ENCODE measurements at places on chromosomes 1 and 21.

DNA sequence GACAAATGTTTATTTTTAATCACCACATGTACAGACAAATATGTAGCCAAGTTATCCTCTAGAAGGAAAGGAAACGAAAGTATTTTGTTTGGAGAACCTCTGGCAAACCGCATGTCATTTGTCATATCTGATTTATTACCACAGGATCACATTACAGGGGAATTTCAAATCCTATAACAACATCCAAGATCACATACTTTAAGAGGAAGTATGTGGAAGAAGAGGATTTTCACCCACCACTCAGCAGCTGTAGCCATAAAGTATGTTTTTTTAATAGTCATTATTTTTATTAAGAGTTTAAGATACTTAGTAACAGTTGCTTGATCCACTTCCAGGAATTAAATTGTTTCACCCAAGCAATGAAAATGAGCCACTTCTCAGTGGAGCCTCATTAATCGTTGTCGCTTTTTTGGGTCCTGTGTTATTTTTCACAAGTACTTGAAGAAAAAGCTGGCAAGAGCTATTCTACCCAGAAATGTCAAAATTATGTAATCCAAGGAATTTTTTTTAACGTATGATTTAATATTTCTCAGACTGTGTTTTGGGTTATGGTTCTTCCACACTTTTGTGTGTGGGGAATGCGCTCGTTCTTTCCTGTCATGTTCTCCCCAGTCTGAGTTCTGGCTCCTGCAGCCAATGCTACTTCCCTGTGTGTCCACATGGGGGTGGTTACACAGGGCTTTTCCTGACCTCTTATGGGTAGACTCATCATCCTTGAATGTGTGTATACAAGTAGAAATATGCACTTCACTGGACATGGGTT, 6.9 kb downstream of the SERTAD4 start:
- no peak for DNase-seq

DNA sequence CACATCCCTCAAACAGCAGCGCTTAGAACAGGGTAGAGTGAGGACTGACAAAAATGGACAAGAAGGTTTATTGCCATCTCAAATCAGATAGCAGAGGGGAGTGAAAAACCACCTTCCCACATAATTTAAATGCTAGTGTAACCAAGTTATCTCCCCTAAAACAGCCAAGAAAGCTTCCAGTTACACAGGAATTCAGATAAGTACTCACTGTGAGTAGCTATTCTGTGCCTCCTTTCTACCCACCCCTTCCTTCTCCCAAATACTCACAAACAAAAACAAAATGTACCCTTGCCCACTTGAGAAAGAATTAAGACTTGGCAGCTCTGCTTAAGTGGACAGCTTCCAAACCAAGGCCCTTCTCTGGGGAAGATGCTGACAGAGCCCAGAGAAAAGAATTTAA, 9.1 kb downstream of the OTUD7B start:
- no peak for DNase-seq

DNA sequence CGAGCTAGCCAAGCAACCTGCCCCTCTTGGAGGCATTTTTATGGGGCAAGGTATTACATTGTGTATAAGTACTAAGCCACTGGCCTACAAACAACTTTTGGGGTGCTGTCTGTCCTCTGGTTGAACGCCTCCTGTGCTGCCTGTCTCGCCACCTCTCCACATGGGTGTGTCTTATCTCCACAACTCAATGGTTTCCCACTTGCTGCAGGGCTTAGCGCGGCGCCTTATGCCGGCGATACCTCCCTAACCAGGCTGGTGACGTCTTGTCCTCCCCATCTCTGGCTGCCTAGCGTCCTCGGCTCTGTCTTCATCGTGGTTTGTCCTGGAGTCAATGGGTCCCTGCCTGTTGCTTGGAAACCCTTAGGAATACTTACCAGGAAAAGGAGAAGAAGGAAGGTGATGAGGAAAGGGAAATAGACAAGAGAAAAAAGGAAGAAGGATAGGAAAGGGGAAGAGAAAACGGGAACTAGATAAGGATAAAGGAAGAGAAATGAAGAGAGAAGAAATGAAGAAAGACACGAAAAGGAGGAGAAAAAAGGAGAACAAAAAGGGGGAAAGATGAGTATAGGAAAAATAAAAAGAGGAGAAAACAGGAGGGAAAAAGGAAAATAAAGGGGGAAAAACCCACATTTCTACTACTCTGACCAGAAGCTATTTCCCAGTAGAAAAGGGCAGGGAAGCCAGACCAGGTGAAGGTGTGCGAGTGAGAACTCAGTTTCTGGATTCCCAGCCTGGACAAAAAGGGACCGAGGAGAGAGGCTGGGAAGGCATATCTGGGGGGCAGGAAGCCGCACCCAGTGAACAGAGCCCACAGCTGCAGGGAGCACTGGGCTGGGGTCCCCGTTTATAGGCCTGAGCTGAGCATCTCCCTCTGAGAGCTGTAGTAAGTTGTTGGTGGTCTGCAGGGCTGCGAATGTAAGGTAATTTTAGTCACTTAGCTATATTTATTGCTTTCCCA, 86.2 kb downstream of the CLIC6 start:
- no peak for DNase-seq

DNA sequence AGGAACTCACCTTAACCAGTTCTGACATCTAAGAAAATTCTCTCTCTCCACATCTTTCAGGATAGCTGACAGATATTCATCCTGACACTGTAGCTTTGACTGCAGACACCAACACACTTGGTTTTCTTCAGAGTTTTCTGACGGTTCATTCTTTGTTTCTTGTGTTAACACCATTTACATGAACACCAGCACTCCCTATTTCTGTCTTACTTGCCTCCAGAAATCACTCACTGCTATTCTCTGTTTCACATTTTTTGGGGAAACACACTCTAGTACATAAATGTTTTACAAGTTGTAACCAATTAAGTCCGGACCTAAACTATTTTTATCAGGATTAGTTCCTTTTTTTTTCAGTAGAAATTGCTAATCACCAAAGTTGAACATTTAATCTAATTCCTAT, 15.4 kb downstream of the FLVCR1 start:
- no peak for DNase-seq

GRCh38 chr1:213331631-213332175, 280.7 kb downstream of the RPS6KC1 start:
- no peak for DNase-seq

DNA sequence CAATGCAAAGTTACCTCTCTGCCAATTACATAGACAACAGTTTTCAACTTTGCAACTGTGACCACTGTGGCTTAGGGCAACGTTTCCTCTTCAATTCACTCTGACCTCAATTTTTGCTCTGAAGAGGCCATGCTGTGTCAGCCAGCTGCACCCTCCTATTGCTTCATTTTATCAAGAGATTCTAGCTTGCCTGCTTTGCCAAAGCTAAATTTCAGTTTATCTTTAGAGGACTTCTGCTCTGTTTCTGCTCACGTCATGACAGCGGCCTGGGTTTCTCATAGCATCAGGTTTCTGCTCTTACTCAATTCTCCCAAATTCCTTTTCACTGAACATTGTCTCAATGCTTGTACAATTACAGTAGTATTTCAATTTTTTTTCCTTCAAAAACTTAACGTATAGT, 154.6 kb downstream of the PLA2G4A start:
- DNase-seq: no peak

DNA sequence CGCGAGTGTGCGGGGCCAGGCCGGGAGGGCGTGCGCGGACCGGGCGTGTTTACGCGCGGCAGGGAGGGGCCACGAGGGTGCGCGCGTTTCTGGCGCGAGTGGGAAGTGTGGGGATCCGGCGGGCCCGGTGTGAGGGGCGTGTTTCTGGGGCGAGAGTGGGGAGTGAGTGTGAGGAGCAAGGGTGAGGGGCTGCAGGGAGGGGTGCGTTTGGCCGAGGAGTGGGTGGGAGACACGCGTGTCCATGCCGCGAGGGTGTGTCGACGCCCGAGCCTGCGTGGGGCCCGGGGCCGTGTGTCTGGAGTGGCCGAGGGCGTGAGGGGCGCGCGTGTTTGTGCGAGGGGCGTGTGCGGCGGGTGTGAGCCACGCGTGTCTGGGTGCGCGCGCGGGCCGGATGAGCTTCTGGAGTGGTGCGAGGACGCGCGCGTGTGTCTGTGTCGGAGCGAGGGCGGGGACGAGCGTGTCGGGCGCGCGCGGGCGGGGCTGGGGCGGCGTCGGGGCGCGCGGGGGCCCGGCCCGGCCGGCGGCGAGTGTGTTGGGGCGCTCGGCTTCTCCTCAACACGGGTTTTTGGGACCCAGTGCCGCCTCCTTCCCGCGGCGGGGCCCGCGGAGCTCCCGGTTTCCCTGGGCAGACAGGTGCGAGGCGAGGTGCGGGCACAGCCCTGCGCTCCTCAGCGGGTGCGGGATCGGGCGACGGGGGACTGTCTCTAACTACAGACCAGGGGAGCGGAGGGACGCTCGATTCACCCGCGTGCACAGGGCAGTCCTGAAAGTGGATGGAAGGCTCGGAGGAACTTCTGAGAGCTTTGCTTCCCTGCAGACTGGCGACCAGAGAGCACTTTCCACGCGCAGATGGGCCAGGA, 65.8 kb upstream of the VAMP3 start:
- peak; percentile 32 for DNase-seq

DNA sequence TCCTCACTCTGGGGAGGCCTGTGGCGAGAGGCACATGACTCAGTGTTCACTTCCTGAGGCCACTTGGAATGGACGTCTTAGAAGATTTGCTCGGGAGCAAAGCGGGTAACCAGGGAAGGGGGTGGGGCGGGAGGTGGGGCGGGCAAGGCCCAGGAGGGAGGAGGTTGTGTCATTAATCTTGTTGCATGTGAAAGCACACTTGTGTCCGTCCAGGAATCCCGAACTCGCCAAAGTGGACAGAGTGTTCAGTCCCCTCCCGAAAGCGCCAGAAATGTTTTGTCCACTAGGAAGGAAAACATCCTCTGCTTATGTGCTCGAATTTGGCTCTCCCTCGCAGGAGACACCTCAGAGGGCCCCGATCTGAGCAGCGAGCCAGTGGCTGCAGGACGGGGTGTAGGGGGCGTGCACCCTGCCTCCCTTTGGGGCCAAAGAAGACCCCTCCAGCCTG, 84.2 kb downstream of the SPSB1 start:
- DNase-seq: no peak

- no peak for DNase-seq
These were observed 12.3 kb upstream of the SDC3 start for GRCh38 chr1:30920827-30921226.

DNA sequence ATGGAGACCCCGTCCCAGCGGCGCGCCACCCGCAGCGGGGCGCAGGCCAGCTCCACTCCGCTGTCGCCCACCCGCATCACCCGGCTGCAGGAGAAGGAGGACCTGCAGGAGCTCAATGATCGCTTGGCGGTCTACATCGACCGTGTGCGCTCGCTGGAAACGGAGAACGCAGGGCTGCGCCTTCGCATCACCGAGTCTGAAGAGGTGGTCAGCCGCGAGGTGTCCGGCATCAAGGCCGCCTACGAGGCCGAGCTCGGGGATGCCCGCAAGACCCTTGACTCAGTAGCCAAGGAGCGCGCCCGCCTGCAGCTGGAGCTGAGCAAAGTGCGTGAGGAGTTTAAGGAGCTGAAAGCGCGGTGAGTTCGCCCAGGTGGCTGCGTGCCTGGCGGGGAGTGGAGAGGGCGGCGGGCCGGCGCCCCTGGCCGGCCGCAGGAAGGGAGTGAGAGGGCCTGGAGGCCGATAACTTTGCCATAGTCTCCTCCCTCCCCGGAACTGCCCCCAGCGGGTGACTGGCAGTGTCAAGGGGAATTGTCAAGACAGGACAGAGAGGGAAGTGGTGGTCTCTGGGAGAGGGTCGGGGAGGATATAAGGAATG, 505 bp downstream of the LMNA start:
- DNase-seq: no peak

DNA sequence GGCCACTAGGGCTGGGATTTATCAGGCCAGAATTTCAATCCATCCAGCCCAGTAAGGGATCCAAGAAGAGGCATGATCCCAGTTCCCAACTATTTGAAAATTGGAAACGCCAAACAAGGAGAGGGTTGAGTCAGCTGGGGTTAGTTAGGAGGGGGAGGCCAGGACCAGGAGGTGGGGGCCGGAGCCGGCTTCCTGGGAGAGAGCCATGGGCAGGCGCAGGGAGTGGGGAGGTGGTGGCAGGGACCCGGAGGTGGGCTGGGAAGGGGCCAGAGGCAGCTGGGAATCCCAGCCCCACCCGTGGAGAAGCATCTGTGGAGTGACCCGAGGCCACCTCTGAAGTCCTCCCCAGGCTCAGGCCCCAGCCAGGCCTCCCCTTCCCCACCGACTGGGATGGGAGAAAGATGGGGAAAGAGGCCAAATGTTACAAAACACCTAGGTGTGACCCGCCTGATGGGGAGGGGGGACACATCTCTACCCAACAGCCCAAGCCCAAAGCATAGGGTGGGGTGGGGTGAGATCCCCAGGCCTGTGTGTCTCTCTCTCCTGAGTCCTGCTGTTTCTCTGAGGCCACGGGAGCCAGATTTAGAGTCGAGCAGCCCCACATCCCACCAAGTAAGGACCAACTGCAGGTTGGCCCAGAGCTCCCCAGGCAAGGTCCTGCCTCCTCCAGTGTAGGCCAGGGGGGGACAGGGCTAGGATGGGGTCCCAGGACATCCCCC, 10.1 kb downstream of the HSPG2 start:
- no peak for DNase-seq

- DNase-seq: peak; percentile 0
These were observed 1.3 kb downstream of the JAM2 start for GRCh38 chr21:25640202-25640942.

GRCh38 chr1:241579434-241579833, 47.3 kb downstream of the KMO start:
- DNase-seq: no peak

- DNase-seq: no peak
These were observed 39.1 kb downstream of the MATN1 start for GRCh38 chr1:30684259-30684658.

DNA sequence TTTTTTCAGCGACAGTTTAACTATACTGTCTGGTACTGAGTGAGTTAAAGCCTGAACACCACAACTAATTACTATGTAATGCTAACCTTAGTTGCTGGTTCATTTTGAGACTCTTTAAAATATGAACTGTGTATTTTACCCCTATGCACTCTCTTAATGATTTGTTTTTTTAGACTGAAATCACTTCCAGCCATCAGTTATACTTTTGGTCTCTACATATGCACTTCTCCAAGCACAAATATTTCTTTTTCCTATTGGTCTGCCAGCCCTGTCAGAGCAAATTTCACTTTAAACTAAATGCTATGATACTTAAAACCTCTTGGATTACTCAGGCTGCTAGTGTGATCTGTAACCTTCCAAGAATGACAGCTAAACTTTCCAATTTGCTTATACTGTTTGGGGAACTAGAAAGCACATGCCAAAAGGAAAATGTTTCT, 38.1 kb upstream of the SCYL3 start:
- DNase-seq: no peak

GRCh38 chr1:54118704-54119103, 34.1 kb downstream of the CDCP2 start:
- no peak for DNase-seq

GRCh38 chr1:42143896-42144710, 9.1 kb upstream of the GUCA2B start:
- no peak for DNase-seq

Data from activated CD4-positive, alpha-beta T cell treated with anti-CD3 and anti-CD28 coated beads, Interleukin-2, amount 50 U/mL, for 4 hours (primary cell).